ENCODE measurements at places on chromosomes 7 and 10.

DNA sequence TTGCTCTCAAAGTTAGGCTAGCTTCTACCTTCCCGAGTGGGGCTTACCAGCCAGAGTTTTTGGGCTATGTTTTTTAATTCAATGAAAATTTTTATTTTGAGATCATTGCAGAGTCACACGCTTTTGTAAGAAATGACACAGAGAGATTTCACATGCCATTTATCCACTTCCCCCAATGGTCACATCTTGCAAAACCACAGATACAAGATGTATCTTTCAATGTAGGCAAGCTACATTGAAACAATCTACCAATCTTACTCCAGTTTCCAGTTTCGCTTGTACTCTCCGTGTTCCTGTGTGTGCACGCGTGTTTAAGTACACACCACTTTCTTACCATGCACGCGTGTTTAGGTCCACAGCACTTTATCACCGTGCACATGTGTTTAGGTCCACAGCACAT, 89.4 kb upstream of the LEP start:
- no peak for DNase-seq

GRCh38 chr10:10844251-10844650, 173.4 kb upstream of the CELF2 start:
- DNase-seq: no peak

DNA sequence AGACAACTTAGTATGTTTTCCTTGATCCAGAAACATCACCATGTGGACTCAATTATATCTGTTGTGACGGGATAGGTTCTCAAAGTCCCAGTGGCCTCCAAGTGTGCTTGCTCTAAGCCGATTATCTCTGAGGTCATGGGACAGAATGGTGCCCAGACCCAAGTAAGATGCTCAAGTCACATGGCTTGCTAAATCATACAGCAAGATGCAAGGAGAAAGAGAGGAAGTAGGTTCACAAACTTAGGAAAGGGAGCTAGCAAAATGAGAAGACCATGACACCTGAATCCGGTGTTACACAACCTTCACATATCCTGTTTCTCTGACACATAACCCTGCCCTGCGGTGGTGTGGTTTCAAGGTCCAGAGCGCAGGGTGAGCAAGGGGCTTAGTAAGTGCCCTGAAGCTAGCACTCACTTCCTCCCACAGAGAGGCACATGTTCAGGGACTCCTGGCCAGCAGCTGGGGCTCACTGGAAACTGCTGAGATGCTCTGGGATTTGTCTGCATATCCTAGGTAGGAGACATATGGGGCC, 590.9 kb upstream of the ANKRD30A start:
- no peak for DNase-seq

DNA sequence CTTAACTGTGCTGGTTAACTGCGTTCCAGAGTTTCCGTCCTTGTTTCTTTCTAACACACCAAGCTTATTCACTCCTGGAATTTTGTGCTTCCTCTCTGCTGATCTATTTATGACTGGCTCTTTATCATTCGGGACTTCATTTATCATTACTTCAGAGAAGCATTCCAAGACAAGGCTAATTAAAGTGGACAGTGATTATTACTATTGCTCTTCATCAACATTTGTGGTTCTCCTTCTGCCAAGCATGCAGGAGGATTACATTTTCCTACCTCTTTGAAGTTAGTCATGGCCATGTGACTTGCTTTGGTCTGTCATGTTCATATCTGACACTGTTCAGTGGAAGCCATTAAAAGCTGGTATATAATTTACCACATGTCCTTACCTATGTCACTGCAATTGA, 172.4 kb upstream of the AGR3 start:
- no peak for DNase-seq

- no peak for DNase-seq
Measured at GRCh38 chr10:120456626-120457430, at the start of gene PLPP4. PLPP4 (plus strand) TSS chr10:120457227; CDS start chr10:120457306, 79 bp downstream.

- no peak for DNase-seq
Measured at GRCh38 chr7:111018960-111019736, 71.8 kb upstream of the LRRN3 start.

GRCh38 chr7:45089341-45089891, 647 bp upstream of the NACAD start:
- peak; percentile 27 for DNase-seq

DNA sequence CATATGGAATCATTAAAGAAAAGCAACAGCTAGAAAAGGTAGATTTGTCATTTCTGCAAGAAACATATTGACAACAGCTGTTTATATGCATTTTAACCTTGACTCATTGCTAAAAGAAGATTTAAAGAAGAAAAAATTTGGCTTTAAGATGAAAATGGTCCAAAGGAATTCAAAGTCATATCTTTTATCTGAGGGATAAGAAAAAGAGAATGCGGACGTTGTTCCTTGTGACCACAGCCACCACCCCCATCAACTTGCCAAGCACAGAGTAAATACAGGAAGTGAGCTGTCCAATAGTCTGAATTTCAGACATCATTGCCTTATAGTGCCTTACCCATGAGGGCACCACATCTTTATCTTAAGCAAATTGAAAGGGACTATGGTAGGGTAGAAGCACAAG, 7.3 kb upstream of the CRPPA start:
- DNase-seq: no peak

DNA sequence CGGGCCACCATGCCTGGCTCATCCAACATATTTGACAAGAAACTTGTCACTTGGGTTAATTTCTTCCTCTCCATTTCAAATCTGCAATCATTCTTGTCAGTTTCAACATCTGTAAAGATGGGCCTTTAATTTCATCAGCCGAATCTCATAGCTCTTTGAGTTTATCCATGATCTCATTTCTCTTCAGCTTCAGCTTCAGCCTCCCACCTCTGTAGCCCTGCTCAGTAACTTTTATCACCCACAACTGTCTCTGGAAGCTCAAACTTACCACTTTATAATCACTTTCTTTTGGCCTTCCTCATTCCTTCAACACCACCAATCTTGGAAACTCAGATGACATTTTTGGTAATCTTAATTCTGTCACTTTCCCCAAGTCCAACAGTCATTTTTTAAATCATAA, 83.2 kb downstream of the CPED1 start:
- no peak for DNase-seq

GRCh38 chr7:156005202-156005691, 193.0 kb upstream of the SHH start:
- DNase-seq: no peak

GRCh38 chr10:5198386-5198785, 1.7 kb downstream of the AKR1C4 start:
- no peak for DNase-seq

DNA sequence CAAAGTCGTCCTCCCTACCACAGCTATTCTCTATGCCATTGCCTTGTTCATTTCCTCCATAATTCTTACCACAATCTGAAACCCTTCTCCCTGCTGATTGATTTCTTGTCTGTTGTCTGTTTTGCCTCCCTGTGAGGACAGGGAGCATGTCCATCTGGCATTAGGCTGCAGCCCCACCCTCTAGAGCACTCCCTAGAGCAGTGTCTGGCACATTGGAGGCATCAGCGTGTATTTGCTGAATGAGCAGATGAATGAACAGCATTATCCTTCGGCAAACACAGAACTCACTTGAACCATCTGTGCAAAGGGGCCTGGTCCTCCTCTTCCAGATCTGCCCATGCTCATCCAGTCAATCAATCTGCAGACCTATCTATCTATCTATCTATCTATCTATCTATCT, 5.1 kb upstream of the DMBT1 start:
- no peak for DNase-seq

DNA sequence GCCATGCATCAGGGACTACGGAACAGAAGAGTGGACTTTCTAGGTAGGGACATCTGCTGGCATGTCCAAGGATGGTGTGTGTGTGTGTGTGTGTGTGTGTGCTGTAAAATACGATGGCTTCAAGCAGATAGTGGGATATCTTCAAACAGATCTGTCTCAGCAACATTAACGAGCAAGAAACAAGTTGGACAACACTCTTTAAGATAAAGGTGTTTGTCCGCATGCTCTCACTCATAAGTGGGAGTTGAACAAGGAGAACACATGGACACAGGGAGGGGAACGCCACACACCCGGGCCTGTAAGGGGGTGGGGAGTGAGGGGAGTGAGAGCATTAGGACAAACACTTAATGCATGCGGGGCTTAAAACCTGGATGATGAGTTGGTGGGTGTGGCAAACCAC, 89.8 kb upstream of the AKR1E2 start:
- DNase-seq: no peak

- DNase-seq: no peak
Measured at GRCh38 chr7:150564006-150564405, 3.2 kb upstream of the GIMAP4 start.

- DNase-seq: no peak
Measured at GRCh38 chr10:77493851-77494261, 143.8 kb downstream of the KCNMA1 start.

DNA sequence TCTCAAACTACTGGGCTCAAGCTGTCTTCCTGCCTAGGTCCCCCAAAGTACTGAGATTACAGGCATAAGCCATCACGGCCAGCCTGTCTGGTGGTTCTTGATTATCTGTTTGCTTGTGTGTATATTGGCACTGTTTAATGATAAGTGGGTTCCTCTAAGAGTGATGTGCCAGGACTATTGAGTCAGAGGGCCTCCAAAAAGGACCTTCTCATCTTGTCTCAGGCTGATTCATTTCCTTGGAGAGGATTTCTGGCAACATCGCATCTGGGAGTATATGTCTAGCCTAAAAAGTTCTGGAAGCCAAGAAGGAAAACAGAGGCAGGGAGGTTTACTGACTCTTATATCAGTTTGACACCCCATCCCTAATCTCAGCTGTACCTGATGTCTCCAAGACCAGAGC, 27.1 kb upstream of the AKAP9 start:
- DNase-seq: no peak

DNA sequence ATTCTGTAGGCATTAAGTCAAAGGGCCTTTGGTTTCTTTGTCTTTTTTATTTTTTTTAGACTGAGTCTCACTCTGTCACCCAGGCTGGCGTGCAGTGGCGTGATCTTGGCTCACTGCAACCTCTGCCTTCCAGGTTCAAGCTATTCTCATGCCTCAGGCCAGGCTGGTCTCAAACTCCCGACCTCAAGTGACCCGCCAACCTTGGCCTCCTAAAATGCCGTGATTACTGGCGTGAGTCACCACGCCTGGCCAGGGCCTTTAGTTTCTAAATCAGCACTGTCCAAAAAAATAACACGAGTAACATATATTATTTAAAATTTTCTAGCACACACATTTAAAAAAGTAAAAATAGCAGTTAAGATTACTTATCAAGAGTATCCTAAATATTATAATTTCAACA, 11.1 kb upstream of the ACSL5 start:
- DNase-seq: no peak

DNA sequence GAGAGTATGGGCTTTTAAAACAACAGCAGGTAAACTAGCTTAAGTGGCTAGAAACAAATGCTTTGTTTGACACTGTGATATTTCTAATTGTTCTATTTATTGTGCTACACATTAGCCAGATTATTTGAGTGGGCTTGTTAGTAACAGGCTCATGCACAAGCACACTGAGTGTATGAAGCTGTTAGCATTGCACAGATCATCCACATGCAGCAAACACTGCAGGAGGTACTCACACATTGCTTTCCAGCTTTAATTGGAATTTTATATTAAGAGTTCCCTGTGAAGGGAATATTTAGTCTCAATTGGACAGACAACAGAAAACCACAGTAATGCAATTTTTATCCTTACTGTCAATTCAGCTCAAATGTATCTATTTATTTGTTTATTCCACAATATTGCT, 92.9 kb upstream of the ZNF804B start:
- DNase-seq: no peak

DNA sequence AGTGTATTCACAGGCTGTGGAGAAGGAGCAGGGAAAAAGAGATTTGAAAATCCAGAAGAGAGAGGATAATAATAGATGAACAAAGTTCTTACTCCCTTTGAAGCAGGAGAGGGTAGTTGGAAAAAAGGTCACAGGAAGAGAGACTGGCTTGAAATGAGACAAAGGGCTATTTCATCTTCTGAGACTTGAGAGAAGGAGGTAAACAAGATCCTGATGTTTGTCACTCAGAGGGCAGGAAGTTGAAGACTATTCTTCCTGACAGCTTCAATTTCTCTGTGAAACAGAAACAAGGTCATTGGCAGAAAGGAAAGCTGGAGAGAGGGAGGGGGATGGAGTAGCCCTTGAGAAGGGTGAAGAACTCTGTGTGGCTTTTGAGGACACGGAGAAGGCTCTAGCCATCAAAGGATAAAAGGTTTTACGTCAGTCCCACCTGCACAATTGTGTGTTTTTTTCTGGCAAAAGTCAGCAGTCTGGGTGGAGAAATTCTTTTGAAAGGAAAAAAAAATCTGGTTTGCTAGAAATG, 216.1 kb upstream of the STEAP4 start:
- DNase-seq: no peak

GRCh38 chr7:31705377-31705776, 18.4 kb downstream of the PPP1R17 start:
- no peak for DNase-seq

- no peak for DNase-seq
Measured at GRCh38 chr10:14460447-14460846, 129.7 kb upstream of the FRMD4A start.

DNA sequence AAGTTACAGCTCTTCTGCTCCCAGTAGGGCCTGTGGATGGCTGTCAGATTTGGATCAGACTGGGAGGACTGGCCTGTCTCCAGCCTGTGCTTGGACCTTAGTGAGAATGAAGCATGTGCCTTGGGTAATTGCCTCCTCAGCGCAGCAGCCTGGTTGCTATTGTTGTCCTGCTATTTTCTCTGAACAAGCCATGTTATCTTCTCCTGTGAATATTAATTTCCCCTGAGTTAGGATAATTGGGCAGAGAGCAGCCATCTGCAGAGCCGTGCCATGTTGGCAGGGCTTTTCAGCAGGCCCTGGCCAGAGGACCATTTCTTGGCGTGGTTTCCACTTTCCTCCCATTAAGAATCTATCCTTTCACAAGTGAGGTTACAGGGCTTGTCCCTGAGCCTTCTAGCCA, 497.3 kb downstream of the SORCS3 start:
- no peak for DNase-seq

DNA sequence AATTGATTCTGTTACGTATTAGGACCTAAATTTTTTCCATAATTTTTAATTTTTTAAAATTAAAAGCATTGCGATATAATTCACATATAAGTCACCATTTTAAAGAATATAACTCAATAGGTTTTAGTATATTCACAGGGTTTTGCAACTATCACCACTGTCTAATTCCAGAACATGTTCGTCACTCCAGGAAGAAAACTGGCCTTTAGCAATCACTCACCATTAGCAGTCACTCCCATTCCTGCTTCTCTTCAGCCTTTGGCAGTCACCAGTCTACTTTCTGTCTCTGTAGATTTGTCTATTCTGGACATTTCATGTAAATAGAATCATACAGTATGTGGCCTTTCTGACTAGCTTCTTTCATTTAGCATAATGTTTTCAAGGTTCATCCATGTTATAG, 176.5 kb downstream of the EXOC4 start:
- DNase-seq: no peak
